ENCODE measurements at places on chromosomes 16 and 17. TPM values are rescaled to one million over a fixed set of nuclear protein-coding genes. Genes with fewer than 3 reads are reported as not detected.

The PSMC5 gene
- total RNA-seq: 100 TPM

The GNG13 gene
- not detected for total RNA-seq

The DNAH2 gene
- total RNA-seq: 0.13 TPM

The SNX20 gene
- total RNA-seq: not detected

The SPAG7 gene
- total RNA-seq: 70.6 TPM

The TMEM235 gene
- not detected for total RNA-seq

The TSPOAP1 gene
- not detected for total RNA-seq

Data from aortic smooth muscle cell (primary cell).